Keratinocyte (primary cell): ENCODE measurements at places on chromosomes 6 and 20.

- H3K27ac ChIP-seq: no peak overlapping the region
- no peaks in the 10 kb centered on the region for H3K27me3 ChIP-seq
- no peaks in the 10 kb centered on the region for H3K4me1 ChIP-seq
Observed at GRCh38 chr20:56501116-56501515, 23.4 kb upstream of the FAM209A start.

GRCh38 chr6:13641315-13641714, 26.2 kb downstream of the NOL7 start:
- H3K4me1 ChIP-seq: no peaks in the 10 kb centered on the region
- H3K27me3 ChIP-seq: no peaks in the 10 kb centered on the region
- H3K36me3 ChIP-seq: peaks cover 4% of the 10 kb centered on the region
- DNase-seq: no peak

GRCh38 chr6:8207869-8208191, 105.5 kb upstream of the EEF1E1 start:
- no peak overlapping the region for H3K4me3 ChIP-seq
- H3K36me3 ChIP-seq: no peaks in the 10 kb centered on the region
- DNase-seq: no peak
- no peaks in the 10 kb centered on the region for H3K4me1 ChIP-seq

DNA sequence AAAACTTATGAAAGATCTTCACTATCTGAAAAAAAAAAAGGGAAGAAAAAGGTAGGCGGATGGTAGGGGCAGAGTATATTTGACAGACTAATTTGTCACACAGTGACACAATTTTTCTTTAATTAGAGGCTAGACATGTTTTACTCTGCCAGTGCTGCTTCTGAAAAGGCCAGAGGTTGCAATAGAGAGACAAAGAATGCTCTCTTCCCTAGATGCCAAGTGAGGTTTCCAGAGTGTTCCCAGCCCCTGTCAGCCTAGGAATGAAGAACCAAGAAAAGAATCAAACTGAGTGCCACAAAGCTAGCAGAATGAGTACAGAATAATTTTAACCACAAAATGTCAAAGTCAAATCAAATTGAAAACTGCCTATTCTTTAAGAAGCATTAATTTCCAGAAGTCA, 13.0 kb downstream of the PNISR start:
- H3K27ac ChIP-seq: no peak overlapping the region
- DNase-seq: no peak
- H3K36me3 ChIP-seq: peaks cover 7% of the 10 kb centered on the region
- H3K4me1 ChIP-seq: no peaks in the 10 kb centered on the region
- H3K27me3 ChIP-seq: no peaks in the 10 kb centered on the region

DNA sequence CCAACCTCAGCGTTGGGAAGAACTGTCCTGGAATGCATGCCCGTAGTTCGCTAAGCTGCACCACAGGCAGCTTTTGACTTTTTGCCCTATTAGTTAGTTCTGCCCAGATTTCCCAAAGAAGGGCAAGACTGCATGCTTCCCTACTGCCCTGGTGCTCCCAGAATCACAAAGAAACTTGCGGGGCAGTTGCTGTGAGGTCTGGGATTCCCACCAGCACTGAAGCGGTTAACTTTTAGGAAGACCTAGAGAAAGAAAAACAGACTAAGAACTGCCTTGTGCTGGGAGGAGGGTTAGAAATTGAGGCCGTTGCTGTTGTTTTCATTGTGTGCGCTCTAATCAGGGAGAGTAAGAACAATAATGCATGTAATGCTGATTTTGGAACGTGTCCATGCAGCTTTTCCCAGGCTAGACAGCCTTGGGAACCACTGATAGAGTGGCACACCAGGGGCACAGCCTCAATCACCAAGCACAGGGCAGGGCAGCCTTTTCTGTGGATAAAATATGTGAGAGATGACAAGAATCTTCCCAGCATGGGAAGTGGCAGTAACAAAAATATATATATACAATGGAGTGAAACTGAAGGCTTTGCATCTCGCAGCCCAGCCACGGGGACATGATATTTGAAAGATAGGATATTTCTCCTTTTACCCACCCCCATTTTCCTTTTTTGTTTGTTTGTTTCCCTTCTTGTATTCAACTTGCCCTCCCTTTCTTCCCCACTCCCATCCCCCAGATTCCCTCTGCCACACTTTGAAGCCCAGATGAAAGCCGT, 137.7 kb upstream of the HEY2 start:
- no peak for DNase-seq
- H3K27me3 ChIP-seq: no peaks in the 10 kb centered on the region
- no peak overlapping the region for H3K4me3 ChIP-seq
- H3K27ac ChIP-seq: no peak overlapping the region

GRCh38 chr6:135901774-135902524, 50.4 kb downstream of the PDE7B start:
- DNase-seq: no peak
- no peaks in the 10 kb centered on the region for H3K27me3 ChIP-seq
- peaks cover 19% of the 10 kb centered on the region for H3K4me1 ChIP-seq
- H3K4me3 ChIP-seq: no peak overlapping the region
- no peaks in the 10 kb centered on the region for H3K36me3 ChIP-seq
- H3K27ac ChIP-seq: no peak overlapping the region

- no peaks in the 10 kb centered on the region for H3K4me1 ChIP-seq
- no peak for DNase-seq
- no peaks in the 10 kb centered on the region for H3K27me3 ChIP-seq
- H3K36me3 ChIP-seq: no peaks in the 10 kb centered on the region
Observed at GRCh38 chr6:45310118-45310788, 17.9 kb upstream of the RUNX2 start.

GRCh38 chr6:163398815-163399214, 15.7 kb upstream of the QKI start:
- no peaks in the 10 kb centered on the region for H3K27me3 ChIP-seq
- no peak overlapping the region for H3K27ac ChIP-seq
- peaks cover 3% of the 10 kb centered on the region for H3K4me1 ChIP-seq
